ENCODE measurements at places on chromosomes 3 and 15. TPM values are rescaled to one million over a fixed set of nuclear protein-coding genes. Genes with fewer than 3 reads are reported as not detected.

- no peaks in the 10 kb centered on the region for H3K36me3 ChIP-seq
- ATAC-seq = peak; percentile 91
- H3K27ac ChIP-seq = peak overlapping the region; percentile 37
- no peaks in the 10 kb centered on the region for H3K27me3 ChIP-seq
- H3K4me3 ChIP-seq = no peak overlapping the region
These were observed 216.2 kb downstream of the ADAMTS17 start for GRCh38 chr15:100125401-100126191.

GRCh38 chr15:39869254-39869653 is 50.8 kb downstream of the GPR176 start:
- H3K4me1 ChIP-seq = no peaks in the 10 kb centered on the region
- H3K4me3 ChIP-seq = no peak overlapping the region
- H3K27ac ChIP-seq = no peak overlapping the region
- ATAC-seq = no peak

GRCh38 chr15:90099868-90100831 is 2.1 kb downstream of the IDH2 start:
- no peaks in the 10 kb centered on the region for H3K27me3 ChIP-seq
- H3K36me3 ChIP-seq = no peaks in the 10 kb centered on the region
- no peak overlapping the region for H3K4me3 ChIP-seq
- H3K27ac ChIP-seq = peak overlapping the region; percentile 96

DNA sequence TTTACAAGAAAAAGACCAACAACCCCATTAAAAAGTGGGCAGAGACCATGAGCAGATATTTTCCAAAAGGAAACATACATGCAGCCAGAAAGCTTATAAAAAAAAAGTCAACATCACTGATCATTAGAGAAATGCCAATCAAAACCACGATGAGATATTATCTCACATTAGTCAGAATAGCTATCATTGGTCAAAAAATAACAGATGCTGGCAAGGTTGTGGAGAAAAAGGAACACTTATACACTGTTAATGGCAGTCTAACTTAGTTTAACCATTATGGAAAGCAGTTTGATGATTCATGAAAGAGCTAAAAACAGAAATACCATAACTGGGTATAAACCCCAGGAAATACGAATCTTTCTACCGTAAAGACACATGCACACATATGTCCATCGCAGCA is 76.3 kb downstream of the SUCNR1 start:
- no peaks in the 10 kb centered on the region for H3K36me3 ChIP-seq
- ATAC-seq = no peak
- no peaks in the 10 kb centered on the region for H3K4me1 ChIP-seq
- no peak overlapping the region for H3K27ac ChIP-seq
- no peak overlapping the region for H3K4me3 ChIP-seq
- no peaks in the 10 kb centered on the region for H3K27me3 ChIP-seq

DNA sequence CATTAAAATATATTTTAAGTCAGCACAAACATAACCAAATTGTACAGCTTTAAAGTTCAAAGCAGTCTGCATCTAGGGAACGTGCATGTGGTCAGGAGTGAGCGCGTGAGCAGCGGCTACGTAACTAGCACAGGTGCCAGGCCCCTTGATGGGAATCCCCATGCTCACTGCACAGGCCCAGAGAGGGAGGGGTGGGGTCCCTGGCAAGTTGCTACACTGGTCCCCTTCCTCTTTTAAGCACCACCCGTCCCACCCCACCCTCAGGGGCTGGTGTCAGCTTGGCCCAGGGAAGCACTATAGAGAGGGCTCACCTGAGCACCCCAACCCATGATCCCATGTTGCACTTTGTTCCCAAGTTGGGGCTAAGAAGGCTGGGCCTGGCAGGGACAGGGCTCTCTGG is 835 bp upstream of the GMPPB start:
- peak overlapping the region; percentile 99 for H3K4me3 ChIP-seq
- ATAC-seq = no peak
- peaks cover 15% of the 10 kb centered on the region for H3K4me1 ChIP-seq
- no peaks in the 10 kb centered on the region for H3K36me3 ChIP-seq

DNA sequence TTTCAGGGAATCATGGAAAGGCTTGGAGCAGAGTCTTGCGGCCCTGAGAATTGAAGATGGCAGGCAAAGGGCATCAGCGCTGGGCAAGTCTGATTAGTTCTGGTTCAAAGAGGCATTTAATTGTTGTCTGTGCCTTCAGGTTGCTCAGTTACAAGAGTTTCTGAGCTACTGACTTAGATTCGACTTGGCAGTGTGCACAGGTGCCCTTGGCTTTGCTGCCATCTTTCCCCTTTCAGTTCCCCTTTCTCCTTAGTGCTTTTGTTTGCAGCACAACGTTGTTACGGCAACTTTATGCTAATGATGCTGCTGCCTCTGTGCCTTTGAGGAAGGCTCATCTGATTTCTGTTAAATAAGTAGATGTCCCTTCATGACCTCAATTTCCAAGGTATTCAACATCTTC is 12.5 kb downstream of the P2RY14 start:
- peaks cover 12% of the 10 kb centered on the region for H3K4me1 ChIP-seq
- no peaks in the 10 kb centered on the region for H3K27me3 ChIP-seq
- peak; percentile 26 for ATAC-seq

DNA sequence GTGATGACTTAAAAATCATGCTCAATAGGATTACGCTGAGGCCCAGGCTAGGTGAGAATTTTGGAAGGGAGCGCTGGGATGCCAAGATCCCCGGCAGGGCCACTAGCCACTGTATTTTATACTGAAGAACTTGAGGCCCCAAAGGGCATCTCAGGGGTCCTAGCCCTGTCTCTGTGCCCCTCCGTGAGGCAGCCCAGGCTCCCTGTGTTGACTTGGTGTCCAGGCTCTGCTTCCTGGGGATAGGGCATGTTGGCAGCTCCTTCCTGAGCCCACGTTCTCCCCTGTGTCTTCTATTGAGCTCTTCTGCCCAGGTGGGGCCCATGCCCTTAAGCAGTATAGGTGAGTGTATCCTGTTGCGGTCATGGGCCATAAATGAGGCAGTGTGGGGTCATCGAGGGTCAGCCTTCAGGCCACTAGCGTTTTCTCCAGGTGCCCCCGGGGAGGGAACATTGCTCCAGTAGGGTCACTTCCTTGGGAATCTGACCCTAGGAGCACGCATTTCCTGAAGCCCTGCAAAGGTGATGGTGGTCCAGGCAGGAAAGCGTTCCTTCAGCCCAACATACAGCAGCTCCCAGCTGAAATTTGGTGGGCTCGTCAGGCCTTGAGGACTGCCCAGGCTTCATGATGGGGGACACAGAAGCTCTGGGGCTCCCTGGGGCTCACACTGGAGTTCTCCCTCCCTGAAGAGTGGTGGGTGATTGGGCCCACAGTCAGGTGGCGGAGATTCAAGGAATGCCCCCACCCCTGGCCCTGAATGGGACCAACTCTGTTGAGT is 189.4 kb downstream of the UBE3A start:
- no peak overlapping the region for H3K4me3 ChIP-seq
- H3K27ac ChIP-seq = no peak overlapping the region
- ATAC-seq = no peak
- no peaks in the 10 kb centered on the region for H3K36me3 ChIP-seq
- H3K4me1 ChIP-seq = no peaks in the 10 kb centered on the region

DNA sequence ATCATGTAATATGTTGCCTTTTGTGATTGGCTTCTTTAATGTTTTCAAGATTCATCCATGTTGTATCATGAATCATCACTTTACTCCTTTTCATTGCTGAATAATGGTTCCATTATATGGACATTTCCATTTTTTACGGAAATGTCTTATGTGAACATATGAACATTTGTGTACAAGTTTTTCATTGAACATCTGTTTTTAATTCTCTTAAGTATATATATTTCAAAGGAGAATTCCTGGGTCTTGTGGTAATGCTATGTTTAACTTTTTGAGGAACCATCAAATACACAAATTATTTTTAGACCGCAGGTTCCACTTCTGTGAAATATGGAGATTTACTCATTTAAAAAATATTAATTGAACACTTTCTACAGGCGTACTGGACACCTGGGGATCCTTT is 85.7 kb downstream of the ARIH1 start:
- no peak overlapping the region for H3K4me3 ChIP-seq
- H3K36me3 ChIP-seq = peaks cover 61% of the 10 kb centered on the region
- no peak overlapping the region for H3K27ac ChIP-seq
- H3K27me3 ChIP-seq = no peaks in the 10 kb centered on the region
- H3K4me1 ChIP-seq = no peaks in the 10 kb centered on the region

DNA sequence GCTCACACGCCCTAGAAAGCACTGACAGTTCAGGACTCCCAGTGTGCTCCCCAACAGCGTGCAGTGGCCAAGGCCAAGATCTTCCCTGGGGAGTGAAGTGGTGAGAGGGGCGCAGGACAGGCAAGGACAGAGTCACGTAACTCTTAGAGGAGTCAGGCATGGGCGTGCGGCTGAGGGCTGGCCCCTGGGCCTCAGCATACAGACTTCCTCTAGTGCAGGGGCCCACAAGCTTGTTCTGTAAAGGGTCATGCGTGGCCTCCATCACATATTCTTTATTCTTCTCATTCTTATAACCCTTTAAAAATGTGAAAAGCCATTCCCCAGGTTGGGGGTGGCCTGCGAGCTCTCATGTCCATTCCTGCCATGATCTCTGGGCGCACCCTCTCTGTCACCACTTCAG is 25.2 kb downstream of the TMEM43 start:
- no peak overlapping the region for H3K27ac ChIP-seq
- H3K4me1 ChIP-seq = peaks cover 16% of the 10 kb centered on the region
- H3K36me3 ChIP-seq = peaks cover 96% of the 10 kb centered on the region
- no peaks in the 10 kb centered on the region for H3K27me3 ChIP-seq

DNA sequence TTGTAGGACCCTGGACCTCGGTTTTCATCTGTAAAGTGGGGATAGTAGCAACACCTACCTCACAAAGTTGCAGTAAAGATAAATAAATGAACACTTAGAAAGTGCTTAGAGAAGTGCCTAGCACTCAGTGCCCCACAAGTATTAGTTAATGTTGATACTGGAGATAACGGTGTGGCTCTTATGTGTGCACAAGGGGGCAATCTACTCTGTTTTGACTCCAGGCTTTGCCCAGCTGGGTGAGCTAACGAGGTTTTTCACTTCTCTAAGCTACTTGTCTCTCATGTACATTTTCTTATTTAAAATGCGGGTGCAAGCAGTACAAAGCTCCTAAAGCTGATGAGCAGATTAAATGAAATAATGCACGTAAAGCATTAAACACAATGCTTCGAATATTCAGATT is 193.5 kb upstream of the ICE2 start:
- peaks cover 8% of the 10 kb centered on the region for H3K4me1 ChIP-seq
- no peaks in the 10 kb centered on the region for H3K36me3 ChIP-seq
- H3K4me3 ChIP-seq = no peak overlapping the region
- H3K27me3 ChIP-seq = no peaks in the 10 kb centered on the region
- H3K27ac ChIP-seq = no peak overlapping the region

GRCh38 chr3:15948388-15948787 is 150.6 kb upstream of the ANKRD28 start:
- no peaks in the 10 kb centered on the region for H3K27me3 ChIP-seq
- no peak overlapping the region for H3K4me3 ChIP-seq
- no peaks in the 10 kb centered on the region for H3K36me3 ChIP-seq
- ATAC-seq = no peak
- H3K4me1 ChIP-seq = no peaks in the 10 kb centered on the region
- H3K27ac ChIP-seq = no peak overlapping the region

DNA sequence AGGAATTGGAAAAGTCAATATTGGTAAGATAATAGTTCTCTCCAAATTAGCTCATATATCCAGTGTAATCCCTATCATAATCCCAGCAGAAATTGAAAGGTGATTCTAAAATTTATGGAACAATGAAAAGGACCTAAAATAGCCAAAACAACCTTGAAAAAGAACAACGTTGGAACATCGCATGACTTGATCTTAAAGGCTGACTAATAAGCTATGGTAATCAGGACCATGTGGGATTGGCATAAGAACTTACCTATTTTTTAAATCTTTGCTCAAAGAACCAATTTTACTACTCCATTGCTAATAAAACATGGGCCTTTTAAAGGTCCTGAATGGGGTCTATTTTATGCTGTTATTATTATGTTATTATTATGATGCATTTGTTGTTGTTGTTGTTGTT is 40.9 kb downstream of the B3GNT5 start:
- ATAC-seq = no peak
- H3K4me3 ChIP-seq = no peak overlapping the region
- no peak overlapping the region for H3K27ac ChIP-seq
- H3K27me3 ChIP-seq = no peaks in the 10 kb centered on the region

GRCh38 chr15:78873793-78874765 is 1.4 kb downstream of the MORF4L1 start:
- no peaks in the 10 kb centered on the region for H3K36me3 ChIP-seq
- peaks cover 6% of the 10 kb centered on the region for H3K4me1 ChIP-seq
- H3K27me3 ChIP-seq = no peaks in the 10 kb centered on the region
- peak overlapping the region; percentile 79 for H3K4me3 ChIP-seq

- no peak overlapping the region for H3K27ac ChIP-seq
- no peak overlapping the region for H3K4me3 ChIP-seq
- no peaks in the 10 kb centered on the region for H3K4me1 ChIP-seq
- H3K27me3 ChIP-seq = no peaks in the 10 kb centered on the region
- no peak for ATAC-seq
- H3K36me3 ChIP-seq = no peaks in the 10 kb centered on the region
These were observed 598.5 kb downstream of the ZNF385D start for GRCh38 chr3:21152555-21152954.

DNA sequence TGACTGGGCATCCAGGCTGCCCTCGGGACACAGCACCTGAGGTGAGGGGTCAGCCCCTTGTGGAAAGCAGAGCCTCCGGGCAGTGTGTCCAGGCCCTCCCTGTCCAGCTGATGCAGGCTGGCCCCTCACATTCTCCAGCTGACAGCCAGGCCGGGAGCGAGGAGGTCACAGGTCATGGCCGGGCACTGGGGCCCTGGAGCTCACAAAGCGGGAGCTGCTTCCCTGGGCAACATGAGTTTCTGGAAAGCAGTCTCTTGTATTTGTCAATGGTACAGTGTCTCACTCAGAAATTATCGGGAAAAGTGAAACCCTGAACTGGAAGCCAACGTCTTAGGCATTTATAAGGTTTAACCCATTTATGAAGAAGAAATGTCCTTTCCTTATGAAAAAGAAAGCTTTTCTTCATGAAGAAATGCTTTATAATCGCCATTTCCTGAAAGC is 118.5 kb downstream of the OPA1 start:
- ATAC-seq = no peak
- no peak overlapping the region for H3K27ac ChIP-seq
- no peak overlapping the region for H3K4me3 ChIP-seq
- no peaks in the 10 kb centered on the region for H3K4me1 ChIP-seq

Gene ATP2B2
- total RNA-seq = 0.13 TPM

Gene GOLGA6L7
- not detected for total RNA-seq

Gene INAFM2
- total RNA-seq = 41.1 TPM

Gene CCNDBP1
- total RNA-seq = 70.9 TPM

Gene SYNPR
- total RNA-seq = not detected

Gene MORC1
- total RNA-seq = not detected

Measured in gastroesophageal sphincter (tissue), 4 donors.